ENCODE measurements at places on chromosomes 16 and 17.

GRCh38 chr16:28182183-28182582, 29.6 kb downstream of the XPO6 start:
- DNase-seq, result no peak

- DNase-seq, result no peak
Observed at GRCh38 chr17:27567563-27567859, 63.5 kb upstream of the LGALS9 start.

GRCh38 chr17:40542558-40543411, 22.5 kb downstream of the CCR7 start:
- DNase-seq, result peak; percentile 38

DNA sequence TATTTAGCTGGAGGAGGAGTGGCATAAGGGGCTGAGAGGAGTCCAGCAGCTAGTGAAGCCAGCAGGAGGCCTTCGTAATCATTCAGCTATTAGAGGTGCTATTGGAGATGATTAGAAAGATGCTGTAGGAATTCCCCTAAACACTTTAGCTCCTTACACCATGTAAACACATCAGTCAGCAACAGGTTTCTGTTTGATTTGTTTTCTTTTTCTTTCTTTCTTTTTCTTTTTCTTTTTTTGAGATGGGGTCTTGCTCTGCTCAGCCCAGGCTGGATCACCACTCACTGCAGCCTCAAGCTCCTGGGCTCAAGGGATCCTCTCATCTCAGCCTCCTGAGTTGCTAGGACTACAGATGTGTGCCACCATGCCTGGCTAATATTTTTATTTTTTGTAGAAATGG, 10.6 kb upstream of the SEPHS2 start:
- no peak for DNase-seq

- no peak for DNase-seq
Observed at GRCh38 chr16:12310286-12310685, 333.8 kb downstream of the SNX29 start.

GRCh38 chr17:74981318-74981978, 6.0 kb upstream of the CDR2L start:
- no peak for DNase-seq

DNA sequence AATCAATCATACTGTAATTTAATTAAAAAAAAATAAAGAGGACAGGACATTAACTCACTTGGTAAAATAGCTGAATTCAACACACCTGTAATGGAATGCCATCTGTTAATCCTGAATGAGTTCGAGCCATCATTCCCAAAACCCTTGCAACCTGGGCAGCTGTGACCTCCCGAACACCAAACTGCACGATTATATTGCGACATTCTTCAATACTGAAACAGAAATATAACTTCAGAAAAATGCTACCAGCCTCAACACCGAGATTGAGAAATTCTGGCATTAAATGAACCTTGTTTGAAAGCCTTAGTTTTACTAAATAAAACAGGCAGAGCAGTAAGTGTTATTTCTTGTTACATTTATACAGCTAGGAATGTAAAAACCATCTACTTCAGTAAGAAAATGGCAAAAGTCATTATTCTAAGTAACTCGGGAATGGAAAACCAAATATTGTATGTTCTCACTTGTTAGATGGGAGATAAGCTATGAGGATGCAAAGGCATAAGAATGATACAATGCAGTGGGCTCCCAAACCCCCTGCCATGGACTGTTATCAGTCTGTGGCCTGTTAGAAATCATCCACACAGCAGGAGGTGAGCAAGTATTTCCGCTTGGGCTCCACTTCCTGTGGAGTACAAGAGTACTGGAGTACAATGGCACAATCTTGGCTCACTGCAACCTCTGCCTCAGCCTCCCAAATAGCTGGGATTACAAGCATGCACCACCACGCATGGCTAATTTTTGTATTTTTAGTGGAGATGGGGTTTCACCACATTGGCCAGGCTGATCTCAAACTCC, 46.5 kb downstream of the CNOT1 start:
- no peak for DNase-seq

DNA sequence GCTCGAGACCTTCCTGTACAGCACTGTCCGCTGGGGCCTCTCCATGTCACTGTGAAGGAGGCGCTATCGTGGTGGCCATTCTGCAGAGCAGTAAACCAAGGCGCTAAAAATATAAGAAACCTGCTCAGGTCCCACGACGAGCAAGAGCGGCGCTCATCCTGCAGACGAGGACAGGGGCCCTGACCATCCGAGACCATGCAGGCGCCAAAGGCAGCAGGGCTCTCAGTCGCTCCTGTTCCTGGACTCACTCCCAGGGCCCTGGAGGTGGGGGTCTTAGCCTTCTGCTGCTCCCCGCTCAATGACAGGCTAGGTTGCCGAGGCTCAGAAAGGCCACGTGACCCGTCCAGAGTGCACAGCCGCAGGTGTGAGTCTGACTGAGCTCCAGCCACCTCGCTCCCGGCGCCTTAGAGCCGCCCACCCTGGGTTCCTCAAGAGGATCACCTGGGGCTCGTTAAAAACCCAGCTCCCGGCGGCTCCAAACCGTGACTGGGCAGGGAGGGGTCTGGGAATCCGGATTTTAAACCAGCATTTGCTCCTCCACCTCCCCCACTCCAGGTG, 509 bp upstream of the ATP2C2 start:
- DNase-seq, result no peak

DNA sequence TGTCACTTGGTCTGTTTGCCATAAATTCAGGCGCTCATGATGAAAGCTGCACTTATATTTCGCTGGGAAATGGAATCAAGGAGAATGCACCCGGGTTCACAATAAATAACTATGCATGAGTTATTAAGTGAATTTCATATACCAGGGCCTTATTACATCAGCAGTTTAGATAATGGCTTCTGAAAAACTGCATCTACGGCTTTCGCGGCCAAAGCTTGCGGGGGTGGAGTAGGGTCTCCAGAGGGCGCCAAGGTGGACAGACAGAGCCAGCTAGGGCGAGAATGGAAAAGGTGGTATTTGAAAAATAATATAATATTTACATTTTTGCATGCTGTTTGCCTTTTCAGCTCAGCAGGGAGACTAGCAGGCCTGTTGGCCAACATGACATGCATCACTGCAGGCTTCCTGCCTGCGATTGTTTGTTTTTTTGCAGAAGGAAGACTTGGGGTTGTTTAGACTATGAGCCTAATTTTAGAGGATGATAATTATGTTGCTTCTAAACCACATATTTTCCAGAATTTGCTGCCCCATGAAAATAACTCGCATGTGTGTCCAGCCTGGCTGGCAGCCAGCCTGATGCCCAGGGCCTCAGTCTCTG, 173.8 kb upstream of the IRX3 start:
- DNase-seq, result no peak

DNA sequence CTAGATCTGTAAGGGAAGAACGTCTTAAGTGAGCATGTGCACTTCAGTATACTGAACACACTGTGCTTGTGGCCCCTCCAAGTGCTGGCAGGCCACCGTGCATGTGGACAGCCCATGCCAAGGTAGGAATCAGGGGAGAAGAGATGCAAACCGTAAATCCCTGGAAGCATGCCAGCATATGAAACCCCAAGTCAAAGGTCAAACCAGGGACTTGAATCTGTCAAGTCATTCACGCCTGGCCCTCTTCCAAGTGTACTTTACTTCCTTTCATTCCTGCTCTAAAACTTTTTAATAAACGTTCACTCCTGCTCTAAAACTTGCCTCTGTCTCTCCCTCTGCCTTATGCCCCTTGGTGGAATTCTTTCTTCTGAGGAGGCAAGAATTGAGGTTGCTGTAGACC, 2.8 kb upstream of the ATXN2L start:
- DNase-seq, result no peak

- peak; percentile 21 for DNase-seq
Observed at GRCh38 chr16:80804056-80804525, 307 bp downstream of the CDYL2 start.

DNA sequence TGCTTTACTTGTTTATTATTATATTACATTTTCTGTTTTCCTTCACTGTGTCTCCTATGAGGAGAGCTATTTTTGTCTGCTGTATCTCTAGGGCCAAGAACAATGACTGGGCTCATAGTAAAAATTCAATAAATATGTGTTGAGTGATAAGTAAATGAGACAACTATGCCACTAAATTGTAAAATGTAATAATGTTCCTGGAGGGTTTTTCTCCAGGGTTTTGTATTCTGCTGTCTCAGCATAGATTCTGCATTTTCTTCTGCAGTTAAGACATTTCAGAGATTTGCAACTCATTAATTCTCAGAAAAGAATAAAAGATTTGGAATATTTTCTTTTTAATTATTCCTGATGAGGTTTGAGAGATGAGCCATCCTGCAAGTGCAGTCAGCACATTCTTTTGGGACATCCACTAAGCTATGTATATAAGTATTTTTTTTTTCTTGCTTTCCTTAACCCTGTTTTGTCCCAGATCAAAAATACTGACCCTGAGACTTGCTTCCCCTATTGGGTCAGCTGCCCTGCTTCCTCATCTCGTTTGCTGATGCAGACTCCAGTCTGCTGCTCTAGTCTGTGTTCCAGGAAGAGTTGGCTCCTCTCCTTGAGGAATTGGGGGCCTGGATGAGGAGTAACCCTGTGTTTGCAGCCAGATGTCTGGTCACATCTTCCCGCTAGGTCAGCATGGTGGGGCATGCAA, 122.9 kb downstream of the ABCA8 start:
- DNase-seq, result no peak

DNA sequence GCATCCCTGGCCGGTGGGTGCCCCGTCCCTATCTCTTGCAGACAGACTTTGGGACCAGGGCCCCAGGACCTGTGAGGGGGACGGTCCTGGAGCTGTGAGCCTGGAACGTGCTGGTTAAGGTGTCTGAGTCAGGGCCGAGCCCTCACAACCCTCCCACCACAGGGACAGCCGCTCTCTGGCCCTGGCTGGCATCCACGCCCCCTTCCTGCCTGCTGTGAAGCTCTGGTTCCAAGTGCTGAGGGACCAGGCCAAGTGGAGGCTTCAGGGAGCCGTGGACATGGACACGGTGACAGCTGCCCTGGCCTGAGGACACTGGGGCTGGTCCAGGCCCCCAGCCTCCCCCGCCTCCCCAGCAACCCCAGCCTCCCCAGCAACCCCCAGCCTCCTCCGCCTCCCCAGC, 6.6 kb downstream of the TSR3 start:
- DNase-seq, result no peak

DNA sequence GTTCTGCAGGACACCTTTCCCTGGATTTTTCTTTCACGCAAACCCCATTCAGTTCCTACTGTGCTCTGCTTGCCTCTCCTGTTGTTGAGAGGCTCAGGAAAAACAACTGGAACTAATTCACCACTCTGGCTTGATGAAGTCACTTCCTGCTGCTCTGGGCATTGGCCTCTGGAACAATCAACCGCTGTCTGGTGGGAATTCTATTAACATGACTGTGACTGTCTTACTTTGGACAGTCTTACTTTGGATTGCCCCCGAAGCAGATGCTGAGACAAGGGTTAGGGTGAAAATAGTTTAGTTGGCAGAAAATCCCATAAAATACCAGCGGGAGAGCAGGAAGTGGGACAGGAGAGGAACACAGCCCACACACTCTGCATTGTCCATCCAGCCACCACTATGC, 90.0 kb upstream of the HSBP1 start:
- no peak for DNase-seq

DNA sequence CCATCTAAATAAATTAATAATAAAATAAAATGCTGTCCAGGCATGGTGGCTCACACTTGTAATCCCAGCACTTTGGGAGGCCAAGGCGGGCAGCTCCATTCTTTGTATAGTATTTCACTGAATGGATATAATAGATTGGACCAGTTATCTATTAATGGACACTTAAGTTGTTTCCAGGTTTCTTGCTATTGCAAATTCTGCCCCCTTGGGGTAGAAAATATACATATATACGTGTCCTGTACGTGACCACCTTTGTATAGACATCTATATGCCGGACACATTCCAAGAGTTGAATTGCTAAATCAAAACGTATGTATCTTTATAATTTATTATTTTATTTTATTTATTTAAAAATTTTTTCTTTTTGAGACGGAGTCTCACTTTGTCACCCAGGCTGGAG, 3.9 kb upstream of the EXOC7 start:
- no peak for DNase-seq

DNA sequence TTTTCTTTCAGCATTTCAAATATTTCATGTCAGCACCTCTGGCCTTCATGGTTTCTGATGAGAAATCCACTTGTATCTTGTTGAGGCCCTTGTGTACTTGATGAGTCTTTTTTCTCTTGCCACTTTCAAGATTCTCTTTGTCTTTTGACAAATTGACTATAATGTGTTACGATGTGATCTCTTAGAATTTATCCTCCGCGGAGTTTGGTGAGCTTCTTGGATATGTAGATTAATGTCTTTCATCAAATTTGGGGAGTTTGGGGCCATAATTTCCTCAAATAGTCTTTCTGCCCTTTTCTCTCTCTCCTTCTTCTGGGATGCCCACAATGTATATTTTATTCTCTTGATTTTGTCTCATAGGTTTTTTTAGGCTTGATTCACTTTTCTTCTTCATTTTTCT, 96.0 kb downstream of the CHD9 start:
- DNase-seq, result no peak

All from T-helper 9 cell (primary cell).